ENCODE measurements at places on chromosomes 12 and 14.

- DNase-seq, result no peak
Observed at GRCh38 chr14:61281186-61281947, at the start of gene TMEM30B. TSS of gene TMEM30B (minus strand) at chr14:61281338. CDS start at chr14:61281147, 191 bp downstream.

GRCh38 chr12:118307069-118307954, 65.4 kb downstream of the TAOK3 start:
- DNase-seq, result peak; percentile 10

- DNase-seq, result no peak
Observed at GRCh38 chr12:58896278-58896677, 24.0 kb downstream of the LRIG3 start.

DNA sequence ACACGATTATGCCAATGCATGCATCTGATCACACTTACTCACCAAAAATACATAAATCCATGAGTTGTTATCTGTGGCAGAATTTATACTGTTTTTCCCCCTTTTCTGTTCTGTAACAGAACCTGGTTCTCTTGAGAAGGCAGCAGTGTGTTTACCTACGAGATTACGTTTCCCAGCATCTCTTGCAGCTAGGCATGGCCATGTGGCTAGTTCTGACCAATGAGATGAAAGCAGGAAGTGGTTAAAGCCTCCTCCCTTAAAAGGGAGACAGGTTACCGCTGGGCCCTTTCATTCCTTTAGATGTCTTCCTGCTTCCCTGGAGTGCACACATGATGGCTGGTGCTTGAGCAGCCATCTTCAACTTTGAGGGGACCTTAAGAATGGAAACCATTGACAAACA, 11.7 kb upstream of the ASPG start:
- DNase-seq, result no peak

DNA sequence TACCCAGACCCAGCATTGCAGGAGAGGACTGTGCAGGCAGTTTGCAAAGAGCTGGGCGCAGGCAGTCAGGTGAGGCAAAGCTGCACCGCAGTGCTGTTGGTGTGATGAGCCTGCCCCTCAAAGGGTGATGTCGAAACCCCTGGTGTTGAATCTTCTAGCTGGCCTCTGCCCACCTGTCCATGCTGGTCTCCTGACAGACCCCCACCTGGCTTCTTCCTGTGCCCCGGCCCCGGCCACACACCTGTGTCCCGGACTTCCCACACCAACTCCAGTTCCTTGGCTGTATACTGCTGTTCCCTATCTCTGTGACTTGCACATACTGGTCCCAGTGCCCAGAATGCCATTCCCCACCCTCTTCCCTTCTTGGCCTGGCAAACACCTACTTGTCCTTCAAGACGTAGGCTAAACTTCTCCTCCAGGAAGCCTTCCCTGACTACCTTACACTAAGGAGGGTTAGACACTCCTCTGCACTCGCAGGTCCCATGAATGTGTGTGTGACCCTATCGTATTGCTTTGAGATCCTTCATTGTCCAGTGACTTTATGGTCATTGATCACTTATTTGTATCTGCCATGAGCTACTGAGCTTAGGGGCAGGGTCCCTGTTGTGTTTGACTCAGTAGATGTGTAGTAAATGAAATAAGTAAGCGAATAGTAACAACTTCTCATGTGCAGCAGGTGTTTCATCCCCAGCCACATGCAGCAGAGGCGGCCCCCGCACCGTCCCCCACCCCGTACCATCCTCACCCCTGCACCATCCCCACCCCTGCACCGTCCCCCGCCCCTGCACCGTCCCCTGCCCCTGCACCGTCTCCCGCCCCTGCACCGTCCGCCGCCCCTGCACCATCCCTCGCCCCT, 37.4 kb downstream of the ESRRB start:
- DNase-seq, result no peak

Data from 8988T (cell line).